ENCODE measurements at places on chromosomes 7 and 10.

DNA sequence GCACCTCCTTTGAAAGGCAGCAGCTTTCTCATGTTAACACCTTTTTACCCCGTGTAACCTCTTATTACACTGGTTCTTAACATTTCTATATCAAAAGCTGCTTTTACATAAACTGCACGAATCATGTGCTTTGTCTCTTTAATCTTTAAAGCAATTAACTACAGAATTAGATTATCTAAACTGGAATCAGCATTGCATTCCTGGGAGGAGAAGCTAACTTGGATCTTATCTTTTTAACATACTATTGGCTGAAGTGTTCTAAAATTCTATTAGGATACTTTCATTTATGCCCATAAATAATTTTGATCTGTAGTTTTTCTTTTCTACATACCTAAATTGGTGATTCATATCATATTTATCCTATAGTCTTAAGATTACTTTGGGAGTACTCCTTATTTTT lies 428.4 kb upstream of the IGFBP3 start:
- DNase-seq = no peak

- DNase-seq = no peak
These were observed 230.2 kb downstream of the AHR start for GRCh38 chr7:17528636-17529035.

DNA sequence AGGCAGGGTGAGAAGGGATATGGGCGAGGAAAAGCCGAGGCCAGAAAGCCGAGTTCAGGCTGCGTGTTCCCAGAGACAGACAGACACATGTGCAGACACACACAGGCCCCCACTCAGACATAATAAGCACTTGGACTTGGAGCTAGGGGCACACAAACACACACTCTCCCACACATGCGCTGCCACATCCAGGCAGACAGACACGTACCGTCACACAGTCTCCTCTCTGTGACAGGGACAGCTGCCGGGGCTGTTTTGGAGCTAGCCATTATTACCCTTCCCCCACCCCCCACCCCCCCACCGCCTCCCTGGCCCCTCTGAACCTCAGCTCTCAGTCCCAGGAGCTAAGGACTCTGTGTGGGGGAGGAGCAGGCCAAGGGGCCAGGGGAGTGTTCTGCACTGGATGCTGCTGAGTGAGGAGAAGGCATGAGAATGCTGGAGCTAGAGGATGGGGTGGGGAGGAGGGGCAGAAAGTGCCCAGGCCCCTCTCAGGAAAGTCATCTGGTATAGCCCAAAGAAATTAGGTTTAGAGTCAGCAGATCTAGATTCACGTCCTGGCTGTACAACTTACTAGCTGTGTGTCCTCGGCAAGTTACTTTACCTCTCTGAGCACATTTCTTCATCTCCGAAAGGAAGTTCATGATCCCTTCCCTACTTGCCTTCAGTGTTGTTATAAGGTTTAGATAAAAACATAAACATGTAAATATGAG lies 6.3 kb downstream of the PITX3 start:
- DNase-seq = no peak

GRCh38 chr10:132583456-132583855 lies 45.9 kb downstream of the INPP5A start:
- DNase-seq = no peak

- no peak for DNase-seq
These were observed 32.8 kb upstream of the STRIP2 start for GRCh38 chr7:129401228-129401966.

DNA sequence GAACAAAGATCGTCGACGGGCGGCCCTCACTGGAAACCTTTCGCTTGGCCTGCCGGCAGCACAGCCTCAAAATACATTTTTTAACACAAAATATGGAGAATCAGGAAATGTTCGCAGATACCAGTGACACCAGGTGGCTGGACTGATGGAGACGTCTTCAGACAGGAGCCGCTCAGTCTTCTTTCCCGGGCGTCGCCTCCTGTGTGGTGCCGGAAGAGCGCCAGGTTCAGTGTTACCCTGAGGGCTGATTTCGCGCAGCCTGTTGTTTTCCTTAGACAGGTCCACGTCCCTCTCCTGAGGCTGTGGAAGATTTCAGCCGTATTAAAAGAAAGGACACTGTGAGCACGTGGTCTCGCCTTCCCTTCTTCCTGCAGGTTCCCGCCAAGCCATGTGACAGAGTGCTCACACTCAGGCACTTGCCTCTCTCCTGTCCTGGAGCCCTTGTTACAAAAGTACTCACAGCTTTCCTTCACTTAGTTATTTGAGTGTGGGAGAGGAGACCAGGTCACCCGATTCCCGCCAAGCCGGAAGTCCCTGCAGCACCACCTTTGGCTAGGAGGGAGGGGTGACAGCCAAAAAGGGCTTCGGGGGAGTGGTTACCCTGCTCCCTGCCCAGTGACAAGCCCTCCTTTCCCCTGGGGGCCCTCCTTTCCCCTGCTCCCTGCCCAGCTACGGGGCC lies 21.7 kb upstream of the PWWP2B start:
- DNase-seq = no peak

DNA sequence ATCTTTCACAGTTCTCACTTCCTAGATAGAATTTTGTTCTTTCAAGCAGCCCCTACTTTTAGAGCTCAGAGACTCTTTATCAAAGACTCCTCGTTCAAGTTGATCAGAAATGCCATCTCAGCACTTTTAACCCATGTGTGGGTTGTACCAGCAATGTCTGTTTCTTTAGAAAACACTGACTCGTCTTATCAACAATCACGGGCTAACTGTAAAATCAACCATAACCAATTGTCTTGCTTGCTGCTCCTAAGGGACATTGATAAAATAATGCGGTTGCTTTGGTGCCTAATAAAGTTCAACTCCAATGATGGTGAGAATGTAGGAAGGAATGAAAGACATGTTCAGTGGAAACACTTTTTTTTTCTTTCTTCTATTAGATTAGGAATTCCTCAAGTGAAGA lies 12.9 kb upstream of the CDK6 start:
- DNase-seq = no peak

GRCh38 chr7:156652886-156653568 lies 12.5 kb downstream of the RNF32 start:
- DNase-seq = no peak

DNA sequence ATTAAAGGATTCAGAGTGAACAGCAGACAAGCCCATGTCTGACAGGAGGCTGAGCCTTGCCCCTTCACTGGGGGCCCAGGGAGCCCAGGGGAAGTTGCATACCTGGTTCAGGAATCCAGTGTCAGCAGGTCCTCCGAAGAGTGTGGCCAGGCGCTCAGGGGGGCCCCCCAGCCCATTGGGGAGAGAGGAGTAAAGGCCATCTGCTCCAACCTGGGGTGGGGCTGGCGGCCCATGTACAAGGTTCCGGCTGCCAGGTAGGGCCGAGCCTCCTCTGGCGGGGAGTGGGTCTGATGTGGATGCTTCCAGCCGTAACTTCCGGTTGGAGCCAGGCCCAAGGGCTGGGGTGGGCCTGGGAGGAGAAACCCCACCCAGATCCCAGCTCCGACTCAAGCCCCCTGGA lies 2.3 kb downstream of the PSD start:
- no peak for DNase-seq

- DNase-seq = no peak
These were observed 76.2 kb upstream of the TMEM168 start for GRCh38 chr7:112866424-112866823.

- DNase-seq = no peak
These were observed 94.5 kb downstream of the RELN start for GRCh38 chr7:103894656-103895596.

- no peak for DNase-seq
These were observed 39.3 kb upstream of the CDK6 start for GRCh38 chr7:92875719-92876118.

GRCh38 chr7:141073173-141073640 lies 657 bp upstream of the TMEM178B start:
- DNase-seq = no peak

DNA sequence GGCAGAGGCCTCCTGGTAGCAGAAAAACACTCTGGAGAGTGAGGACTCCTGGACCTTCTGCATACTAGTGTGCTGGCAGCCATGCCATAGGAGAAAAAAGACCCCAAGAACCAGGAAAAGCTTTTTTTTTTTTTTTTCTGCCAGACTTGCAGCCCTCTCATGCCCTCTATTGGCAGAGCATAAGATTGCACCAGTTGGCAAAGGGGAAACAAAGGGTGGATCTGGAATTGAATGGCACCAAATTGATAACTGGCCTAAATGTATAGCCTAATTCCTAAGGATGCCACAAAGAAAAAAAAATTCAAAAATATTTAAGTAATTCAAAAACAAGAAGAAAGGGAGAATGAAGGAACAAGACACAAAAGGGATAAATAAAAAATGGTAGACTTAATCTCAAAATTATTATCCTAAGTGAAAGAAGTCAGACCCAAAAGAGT lies 112.5 kb upstream of the GHITM start:
- no peak for DNase-seq

DNA sequence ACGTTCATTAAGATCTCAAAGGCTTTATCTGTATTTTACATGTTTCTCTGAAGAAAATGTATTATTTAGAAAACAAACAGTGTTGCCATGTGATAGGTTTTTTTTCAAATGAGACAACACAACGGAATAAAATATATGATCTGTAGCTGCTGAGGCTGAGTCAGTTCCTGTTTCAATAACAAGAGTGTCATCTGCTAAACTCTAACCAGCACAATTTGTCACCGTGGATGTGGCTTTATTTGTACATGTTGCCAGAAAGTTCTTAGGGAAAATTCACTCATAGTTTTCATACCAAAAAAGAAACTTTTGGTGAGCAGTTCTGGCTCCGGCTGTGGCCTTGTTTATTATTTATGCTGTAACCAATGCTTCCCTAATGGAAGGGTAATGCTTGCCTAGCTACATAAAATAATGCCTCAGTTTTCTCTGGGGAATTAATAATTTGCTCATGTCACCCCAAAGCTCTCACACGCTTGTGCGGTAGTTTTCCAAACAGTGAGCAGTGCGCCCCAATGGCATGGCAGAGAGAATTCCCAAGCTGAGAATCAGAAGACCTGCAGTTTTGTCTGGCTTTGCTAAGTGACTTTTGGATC lies 20.3 kb upstream of the KLF6 start:
- no peak for DNase-seq

DNA sequence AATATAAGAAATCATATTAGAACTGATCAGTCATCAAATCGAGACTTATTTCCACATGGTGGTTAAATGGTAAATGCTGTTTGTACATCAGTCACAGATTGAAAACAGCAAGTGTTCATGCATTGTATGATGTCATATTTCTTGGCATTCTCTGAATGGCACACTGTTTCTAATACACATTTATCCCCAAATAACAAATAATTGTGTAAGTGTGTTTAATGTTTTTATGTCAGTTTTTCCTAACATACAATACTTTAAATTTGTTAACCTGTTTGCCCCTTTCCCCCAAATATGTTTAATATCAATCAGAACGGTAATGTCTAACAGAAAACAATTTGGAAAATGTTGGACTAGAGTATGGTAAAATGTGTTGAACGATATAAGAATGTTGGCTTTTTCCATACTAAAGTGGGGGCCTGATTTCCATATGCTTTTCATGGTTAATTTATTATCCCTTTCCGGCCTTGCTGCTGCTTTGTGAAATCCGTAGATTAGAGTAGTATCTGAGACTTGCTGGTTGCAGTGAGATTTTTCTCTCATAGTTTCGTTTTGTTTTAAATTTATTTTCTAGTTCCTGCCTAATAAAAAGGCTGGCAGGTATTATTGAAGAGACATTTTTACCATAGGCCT lies 23.7 kb downstream of the RAB18 start:
- DNase-seq = no peak

DNA sequence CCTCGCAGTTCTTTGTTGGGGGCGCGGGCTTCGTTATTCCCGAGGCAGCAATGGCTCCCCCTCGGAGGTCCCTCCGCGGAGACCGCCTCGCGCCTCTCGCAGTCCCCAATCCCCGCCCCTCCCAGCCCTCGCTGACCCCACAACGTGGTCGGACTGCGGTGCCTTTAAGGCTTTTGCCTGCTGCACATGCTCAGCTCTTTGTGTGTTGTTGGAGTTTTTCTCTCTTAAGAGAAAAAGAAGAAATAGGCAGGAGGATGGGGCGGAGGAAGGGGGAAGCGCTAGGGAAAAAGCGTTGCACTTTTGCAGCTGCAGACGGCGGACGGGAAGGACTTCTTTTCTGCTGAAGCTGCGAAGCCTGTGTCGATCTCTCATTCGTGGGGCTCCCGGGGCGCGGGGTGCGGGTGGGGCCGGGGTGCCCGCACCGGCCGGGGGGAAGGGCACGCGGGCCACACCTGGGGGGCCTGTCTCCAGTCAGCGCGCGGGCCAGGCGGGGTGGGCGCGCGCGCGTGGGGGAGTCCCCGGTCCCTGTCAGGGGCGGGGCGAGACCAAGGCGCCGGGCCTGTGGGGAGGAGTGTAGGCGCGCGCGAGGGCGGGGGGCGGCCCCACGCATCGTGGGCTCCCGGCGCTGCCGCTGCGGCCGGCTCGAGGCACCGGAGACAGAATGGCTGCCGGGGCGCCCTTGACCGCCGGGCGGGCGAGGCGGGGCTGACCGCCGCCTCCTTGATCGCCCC lies 445 bp upstream of the ATRNL1 start:
- no peak for DNase-seq

DNA sequence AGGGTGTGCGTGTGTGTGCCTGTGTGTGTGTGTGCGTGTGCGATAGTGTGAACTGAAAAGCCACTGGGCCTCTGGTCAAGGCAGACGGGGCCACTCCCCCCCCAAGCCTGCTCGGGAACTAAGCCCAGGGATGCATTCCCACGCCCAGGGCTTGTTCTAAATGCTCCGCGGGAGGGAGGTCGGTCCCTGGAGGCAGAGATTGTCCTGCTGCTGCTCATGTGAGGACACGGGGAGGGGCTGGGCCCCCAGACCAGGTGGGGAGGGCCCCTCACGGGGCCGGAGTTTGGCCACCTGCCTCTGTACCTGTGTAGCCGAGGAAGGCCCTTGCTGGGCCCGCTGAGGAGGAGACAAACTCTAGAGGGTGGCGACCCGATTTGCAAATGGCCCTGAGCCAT lies 93.9 kb downstream of the PDGFA start:
- no peak for DNase-seq

DNA sequence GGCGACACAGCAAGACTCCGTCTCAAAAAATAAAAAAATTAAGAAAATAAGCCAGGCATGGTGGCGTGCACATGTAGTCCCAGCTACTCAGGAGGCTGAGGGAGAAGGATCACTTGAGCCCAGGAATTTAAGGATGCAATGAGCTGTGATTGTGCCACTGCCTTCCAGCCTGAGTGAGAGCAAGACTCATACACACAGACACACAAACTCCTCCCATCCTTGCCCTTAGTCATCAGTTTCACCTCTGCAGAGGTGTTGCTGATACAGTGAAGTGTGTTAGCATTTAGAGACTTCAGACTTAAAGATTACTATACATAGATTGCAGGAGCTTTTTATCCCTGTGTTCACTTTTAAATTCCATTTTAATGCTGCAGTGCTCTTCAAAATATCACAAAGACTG lies 5.5 kb upstream of the H2AZ2 start:
- no peak for DNase-seq

- DNase-seq = no peak
These were observed 51.0 kb downstream of the PTTG1IP2 start for GRCh38 chr7:90520484-90520883.
